Amniotic epithelial cell (primary cell): ENCODE measurements at places on chromosomes 4 and X.

- no peak for DNase-seq
Observed at GRCh38 chrX:121298499-121298898, 251.1 kb downstream of the GLUD2 start.

- no peak for DNase-seq
Observed at GRCh38 chr4:188190461-188190860, 51.2 kb downstream of the TRIML1 start.

- peak; percentile 97 for DNase-seq
Observed at GRCh38 chr4:185566972-185567371, 31.7 kb upstream of the PDLIM3 start.

GRCh38 chr4:91114386-91114785 is 987.2 kb downstream of the CCSER1 start:
- DNase-seq: no peak

DNA sequence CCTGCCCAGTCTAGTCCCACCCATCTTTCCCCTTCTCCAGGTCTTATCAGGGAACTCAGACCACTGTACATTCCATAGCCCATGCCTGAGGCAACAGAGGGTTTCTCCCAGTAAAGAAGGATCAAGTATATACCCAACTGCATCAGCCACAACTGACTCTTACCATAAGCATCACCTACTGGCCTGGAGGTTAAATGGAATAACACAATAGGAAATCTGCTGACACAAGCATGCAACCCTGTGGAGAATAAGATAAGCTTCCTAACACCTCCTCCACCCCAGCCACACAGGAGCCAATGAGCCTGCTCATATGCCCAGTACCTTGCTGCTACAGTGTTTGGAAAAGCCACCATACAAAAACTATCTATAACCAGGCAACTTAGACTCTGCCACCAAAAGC is 34.6 kb upstream of the PLK4 start:
- DNase-seq: no peak

DNA sequence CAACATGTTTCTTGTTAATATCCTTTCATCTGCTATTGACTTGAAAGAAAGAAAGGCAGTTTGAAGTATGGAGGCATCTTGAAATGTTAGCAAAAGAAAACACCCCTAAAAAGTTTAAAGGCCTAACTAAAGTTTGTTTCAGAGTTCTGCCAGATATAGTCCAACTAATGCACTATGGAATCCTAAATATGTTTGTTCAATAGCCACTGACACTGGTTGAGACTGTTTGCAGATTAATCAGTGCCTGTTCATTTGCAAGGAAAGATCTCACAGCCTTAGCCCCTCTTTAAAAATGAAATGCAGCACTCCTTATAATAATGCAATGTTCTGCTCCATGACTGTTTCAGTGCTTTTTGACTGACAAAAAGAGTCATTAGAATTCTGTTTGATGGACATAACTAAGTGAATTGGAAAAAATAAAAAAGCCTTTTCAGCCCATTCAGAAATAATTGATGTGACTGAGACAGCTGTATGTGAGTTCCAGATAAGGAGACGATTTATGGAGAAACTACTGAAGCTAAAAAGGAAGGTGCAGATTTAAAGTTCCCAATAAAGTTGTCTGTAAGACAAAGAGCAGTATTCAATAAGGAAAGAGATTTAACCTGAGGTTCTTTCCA is 192.0 kb downstream of the PCDH7 start:
- peak; percentile 23 for DNase-seq

GRCh38 chrX:118751950-118752783 is 24.8 kb downstream of the IL13RA1 start:
- DNase-seq: no peak

DNA sequence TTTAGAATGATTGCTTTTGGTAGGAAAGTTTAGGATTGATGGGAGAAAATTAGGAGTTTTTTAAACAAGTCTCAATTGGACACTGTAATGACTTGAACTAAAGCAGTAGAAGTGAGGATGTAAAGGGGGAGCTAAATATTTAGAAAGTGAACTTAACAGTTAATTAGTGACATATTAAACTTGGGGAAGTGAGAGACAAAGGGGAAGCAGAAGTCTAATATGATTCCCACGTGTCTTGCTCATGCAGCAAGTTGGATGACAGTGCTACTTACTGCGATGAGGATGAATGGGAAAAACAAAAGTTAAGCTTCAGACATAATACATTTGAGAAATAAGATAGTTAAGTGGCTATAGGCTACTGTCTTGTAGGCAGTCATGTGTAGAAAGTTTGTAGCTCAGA is 110.4 kb downstream of the RPA4 start:
- DNase-seq: no peak

DNA sequence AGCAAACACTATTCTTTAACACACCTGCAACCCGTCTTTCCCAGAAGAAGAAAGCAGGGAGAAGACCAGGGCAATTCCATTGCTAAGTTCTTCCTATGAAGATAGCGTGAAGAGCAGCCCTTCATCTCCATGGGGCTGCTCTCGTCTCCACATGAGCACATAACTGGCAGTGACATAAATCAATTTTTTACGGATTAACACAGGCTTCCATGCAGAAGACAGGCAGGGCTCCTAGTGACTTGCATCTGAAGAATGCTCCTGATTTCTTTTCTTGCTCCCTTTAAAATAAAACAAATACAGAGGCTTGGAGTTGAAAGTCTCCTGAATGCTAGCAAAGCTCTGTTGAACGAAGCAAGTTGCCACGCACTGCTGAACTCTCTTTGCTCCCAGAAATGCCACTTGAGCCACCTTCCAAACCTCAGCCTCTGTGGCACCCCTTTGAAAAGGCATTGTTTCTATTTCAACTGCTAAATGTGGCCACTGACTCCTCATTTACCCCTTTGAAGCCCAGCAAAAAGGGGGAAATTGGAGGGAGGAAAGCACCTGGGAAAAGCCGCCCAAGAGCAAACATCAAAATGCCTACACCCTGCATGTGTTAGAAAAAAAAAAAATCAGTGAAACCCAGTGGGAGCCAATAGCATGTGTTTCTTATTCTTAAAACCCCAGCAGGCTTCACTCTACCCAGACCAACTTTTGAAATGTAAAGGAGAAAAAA is 383.7 kb downstream of the IDS start:
- no peak for DNase-seq

- DNase-seq: no peak
Observed at GRCh38 chr4:20678400-20678799, 21.9 kb upstream of the PACRGL start.

DNA sequence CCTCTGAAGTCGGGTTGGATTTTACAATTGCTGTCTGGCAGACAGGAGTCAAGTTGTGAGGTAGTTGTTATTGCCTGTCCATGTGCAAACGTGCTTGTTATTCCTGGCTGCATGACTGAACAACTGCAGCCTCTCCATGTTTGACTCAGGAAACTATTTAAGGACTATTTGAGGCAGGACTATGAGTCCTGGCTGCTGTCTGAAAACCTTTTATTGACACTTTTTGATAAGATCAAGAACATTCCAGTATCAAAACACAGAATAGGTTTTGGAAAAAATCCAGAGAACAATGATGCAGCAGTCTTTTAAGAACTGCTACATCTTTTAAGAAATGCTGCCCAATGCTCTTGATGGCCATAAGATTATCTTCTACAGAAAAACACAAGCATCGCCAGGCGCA is 10.0 kb upstream of the SPRY1 start:
- DNase-seq: no peak

GRCh38 chr4:71026086-71026485 is 32.6 kb downstream of the DCK start:
- peak; percentile 81 for DNase-seq

- DNase-seq: peak; percentile 9
Observed at GRCh38 chrX:43836435-43837184, 45.6 kb downstream of the MAOB start.

- DNase-seq: no peak
Observed at GRCh38 chr4:56665781-56666180, 15.3 kb downstream of the HOPX start.

- peak; percentile 69 for DNase-seq
Observed at GRCh38 chr4:15469402-15470127, at the start of gene CC2D2A. CC2D2A (plus strand) TSS chr4:15469882; CDS start chr4:15475933, 6,051 bp downstream.
